ENCODE measurements at places on chromosomes 12 and 14.

- no peak for DNase-seq
Observed at GRCh38 chr12:129613314-129613713, 290.5 kb downstream of the TMEM132D start.

GRCh38 chr12:130792821-130793553 lies 46.1 kb downstream of the STX2 start:
- DNase-seq: no peak

GRCh38 chr12:5520831-5521230 lies 88.9 kb downstream of the NTF3 start:
- no peak for DNase-seq

DNA sequence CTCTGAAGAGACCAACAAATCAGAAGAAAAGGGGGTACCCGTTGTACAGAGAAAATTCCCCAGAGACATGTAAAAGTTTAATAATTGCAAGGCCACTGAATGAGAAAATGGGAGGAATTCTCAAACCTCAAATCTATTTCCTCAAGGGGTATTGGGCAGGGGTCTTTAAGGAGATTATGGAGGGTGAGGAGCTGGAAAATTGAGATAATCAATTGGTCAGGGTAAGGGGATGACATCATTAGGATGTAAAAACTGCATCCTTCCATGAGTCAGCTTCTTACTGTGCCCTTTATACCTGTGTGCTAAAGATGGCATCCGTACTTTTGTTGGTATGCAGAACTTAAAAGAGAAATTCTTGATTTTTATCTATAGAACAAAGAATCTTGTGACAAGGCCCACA lies 641.5 kb downstream of the LRFN5 start:
- DNase-seq: no peak

DNA sequence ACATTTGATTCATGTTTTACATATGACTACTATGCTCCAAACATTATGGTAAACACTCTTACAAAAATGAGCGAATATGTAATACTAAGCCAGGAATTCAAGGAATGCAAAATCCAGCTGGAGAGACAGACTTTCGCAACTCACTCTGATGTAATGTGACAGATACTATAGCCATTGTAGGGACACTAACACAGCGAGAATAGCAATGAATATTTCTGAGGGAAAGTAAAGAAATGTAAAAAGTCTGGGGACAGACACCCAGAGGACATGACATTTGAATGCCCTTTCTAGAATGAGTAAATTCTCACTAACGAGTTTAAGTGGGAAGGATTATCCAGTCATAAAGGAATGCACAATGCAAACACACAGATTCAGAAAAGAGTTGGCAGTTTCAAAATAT lies 121.9 kb downstream of the PIK3C2G start:
- no peak for DNase-seq

- no peak for DNase-seq
Observed at GRCh38 chr12:39586816-39587215, 32.8 kb downstream of the ABCD2 start.

- no peak for DNase-seq
Observed at GRCh38 chr12:114041136-114041535, 75.0 kb upstream of the RBM19 start.

DNA sequence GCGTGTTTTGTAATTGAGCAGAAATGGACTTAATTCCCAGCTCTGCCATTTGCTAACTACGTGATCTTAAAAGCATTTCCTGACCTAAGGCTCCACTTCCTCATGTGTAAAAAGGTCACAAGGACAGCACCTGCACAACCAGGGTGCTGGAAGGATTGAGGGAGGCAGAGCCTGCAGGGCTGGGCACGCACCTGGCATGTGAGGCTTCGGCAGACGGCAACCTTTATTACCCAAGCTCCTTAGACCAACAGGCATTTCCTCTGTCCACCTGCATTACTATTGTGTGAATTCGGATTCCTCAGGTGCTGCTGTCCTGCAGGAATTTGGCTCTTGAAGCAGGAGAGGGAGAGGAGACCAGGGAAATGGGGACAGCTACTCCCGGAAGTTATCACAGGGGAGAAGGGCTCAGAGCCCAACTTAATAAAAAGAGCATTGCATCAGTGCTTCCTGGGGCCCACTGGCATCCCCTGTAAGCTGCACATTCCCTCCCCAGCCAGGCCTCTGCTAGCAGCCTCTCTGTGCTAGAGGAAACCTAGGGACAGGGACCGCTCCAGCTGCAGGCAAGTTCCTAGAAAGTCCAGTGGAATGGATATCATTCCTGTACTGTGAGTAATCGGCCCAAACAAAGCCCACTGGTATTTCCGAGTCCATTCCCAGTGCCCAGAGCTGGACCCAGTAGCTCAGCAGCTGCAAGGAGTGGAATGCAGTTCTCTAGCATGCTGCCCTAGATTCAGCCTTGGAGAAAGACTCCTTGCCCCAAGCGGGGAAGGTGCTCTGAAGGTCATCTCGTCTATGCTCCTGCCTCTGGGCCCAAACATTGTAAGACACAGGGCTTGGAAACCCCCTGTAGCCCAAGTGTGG lies 157.1 kb upstream of the CCND2 start:
- DNase-seq: no peak

DNA sequence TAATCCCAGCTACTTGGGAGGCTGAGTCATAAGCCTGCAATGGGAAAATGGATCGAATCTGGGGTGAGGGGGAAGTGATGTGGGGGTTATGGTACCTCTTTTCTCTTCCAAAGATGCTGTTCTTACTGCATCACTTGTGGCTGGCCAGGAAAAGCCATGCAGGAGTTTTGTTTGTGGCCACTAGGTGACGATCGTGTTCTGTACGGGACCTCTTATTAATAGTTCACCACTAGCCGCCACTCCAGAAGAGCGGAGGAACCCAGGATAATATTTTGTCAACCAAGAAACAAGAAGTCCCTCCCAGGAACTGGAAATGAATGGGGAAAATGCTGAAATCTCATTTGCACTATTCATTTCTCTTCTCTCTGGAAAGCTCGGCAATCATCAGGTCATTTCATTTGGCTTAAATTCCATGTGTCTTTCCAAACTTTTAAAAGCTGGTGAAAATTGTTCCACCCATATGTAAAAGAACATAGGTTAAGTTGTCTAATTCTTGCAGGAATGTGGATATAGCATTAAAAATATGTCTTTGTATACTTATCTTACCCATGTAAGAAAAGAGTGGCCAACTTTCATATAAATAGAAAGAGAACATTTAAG lies 8.9 kb downstream of the GPR65 start:
- DNase-seq: no peak

DNA sequence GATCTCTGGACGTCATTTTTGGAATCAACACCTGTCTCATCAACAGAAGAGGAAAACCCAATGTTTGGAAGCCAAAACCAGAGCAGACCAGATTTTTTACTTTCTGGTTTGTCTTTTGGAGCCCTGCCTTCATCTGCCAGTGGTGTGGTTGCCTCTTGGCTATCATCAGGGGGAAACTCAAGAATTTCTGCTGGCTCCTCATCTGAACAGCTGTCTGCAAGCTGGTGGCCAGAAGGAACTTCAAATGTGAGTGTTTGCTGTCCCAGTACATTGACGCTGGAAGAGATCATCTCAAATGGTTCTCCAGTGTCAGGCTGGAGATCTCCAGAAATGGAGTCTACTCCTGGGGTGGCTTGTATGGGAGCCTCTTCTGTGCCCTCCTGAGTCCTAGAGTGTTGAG lies 13.8 kb downstream of the PLD4 start:
- no peak for DNase-seq

DNA sequence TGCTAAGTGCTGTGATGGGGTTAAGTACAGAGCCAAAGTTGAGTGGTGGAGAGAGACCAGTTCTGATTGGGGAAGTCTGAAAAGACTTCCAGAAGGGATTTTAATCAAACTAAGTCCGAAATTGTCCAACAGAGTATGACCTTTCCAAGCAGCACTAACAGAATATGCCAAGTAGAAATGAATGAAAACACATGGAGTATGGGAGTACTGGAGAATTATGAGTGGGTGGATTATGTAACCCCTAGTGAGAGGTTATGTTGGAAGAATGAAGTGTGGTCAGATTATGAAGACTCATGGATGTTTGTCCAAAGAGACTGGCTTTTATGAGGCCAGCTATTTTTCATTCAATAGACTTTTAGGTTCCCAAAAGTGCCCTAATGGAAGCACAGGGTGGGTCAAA lies 94.0 kb upstream of the PLEKHA5 start:
- DNase-seq: no peak

DNA sequence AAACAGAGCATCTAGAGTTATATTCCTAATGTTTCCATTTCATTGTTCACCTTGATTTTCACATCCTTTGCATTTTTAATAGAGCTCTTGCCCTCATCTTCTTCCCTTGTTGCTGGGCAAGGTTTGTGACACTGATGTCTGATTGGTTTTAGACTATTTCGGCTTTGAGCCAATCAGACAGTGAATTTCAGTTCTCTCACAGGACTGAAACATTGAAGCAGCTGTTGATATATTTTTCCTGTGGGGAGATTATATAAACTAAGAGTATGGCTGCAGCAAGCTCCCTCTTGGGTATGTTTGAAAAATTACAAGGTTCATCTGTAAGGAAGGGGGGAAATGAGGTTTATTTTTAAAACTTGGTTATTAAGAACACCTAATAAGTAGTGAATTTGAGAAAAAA lies 51.2 kb downstream of the ATF7IP start:
- DNase-seq: no peak

GRCh38 chr14:71487449-71487848 lies 444.8 kb upstream of the RGS6 start:
- no peak for DNase-seq

- DNase-seq: no peak
Observed at GRCh38 chr12:54381136-54381535, 3.4 kb downstream of the ZNF385A start.

GRCh38 chr12:72274931-72275330 lies 2.8 kb downstream of the TRHDE start:
- no peak for DNase-seq

DNA sequence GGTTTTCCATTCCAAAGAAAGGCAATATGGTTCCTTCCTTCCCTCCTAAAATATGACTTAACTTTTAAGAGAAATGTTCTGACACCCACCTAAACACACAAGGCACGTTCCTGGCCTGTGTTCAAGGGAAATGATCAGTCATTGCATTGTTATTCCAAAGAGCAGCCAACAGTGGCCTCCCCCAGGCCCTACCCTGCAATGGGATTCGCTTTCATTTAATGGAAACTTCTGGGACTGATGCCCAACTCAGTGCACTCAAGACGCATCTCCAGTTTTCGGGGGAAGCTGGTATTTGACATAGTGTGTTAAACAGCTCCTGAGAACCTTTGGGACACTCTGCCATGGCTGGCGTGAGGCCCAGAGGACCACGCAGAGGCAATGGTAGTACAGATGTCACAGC lies 65.9 kb downstream of the DDX51 start:
- no peak for DNase-seq

- DNase-seq: no peak
Observed at GRCh38 chr12:95213928-95214327, 3.3 kb downstream of the FGD6 start.

DNA sequence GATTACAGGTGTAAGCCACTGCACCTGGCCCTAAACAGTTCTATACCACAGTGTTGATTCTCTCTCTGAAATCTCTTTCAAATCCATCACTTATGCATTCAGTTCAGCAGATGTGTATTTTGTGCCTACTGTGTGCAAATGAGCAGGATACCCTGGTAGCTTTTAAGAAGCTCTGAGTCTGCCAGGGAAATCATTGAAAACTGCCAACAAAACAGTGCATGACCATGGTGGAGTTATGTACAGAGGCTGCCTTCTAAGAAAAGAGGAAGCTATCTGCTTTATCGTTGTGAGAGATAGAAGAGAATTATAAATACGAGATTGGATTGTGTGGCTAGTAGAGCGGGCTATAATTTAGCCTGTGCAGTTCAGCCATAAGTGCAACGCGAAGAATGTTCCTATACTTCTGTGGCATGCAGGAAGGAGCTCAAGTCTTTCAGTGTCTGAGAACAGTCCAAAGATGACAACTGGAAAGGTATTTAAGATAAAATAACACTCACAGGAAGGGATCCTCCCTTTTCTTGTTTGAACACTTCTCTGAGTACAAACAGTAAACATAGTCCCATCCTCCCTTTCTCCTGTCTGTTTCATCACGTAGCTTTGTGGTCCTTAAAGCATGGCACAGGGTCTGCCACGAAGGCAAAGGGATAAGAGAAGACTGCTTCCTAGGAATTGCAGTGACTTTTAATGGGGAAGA lies 4.3 kb downstream of the DIP2B start:
- DNase-seq: no peak

GRCh38 chr12:42652048-42652447 lies 62.5 kb upstream of the PRICKLE1 start:
- DNase-seq: no peak

GRCh38 chr14:76926521-76927251 lies 100.5 kb downstream of the LRRC74A start:
- peak; percentile 80 for DNase-seq

- DNase-seq: peak; percentile 5
Observed at GRCh38 chr12:93448796-93449195, 7.0 kb upstream of the UBE2N start.

DNA sequence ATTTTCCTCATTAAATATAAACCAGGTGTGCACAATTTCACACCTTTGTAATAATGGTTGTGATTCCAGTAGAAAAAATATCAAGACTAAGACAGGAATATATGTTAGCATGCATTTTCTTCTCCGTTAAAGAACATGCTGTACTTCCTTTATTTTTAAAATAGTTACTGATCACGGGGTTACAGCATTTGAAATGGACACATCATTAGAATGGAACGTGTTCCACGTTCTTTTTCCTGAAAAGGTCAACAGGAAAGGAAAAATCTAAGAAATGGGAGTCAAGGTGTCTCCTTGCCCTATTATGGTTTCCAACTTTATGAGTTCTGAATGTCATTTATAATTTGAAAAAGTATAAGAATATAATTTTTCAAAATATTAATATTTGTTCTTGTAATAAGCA lies 1325.7 kb downstream of the SLC16A7 start:
- no peak for DNase-seq

DNA sequence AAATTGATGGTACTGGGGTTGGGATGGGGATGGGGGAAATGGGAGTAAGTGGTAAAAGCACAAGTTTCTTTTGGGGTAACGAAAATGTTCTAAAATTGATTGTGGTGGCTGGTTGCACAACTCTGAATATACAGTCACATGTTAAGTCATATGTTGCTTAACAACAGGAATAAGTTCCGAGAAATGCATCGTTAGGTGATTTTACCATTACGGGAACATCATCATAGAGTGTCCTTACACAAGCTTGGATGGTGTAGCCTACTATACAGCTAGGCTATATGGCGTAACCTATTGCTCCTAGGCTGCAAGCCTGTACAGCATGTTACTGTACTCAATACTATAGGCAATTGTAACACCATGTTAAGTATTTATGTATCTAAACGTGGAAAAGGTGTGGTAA lies 31.0 kb downstream of the ITGA7 start:
- DNase-seq: no peak

DNA sequence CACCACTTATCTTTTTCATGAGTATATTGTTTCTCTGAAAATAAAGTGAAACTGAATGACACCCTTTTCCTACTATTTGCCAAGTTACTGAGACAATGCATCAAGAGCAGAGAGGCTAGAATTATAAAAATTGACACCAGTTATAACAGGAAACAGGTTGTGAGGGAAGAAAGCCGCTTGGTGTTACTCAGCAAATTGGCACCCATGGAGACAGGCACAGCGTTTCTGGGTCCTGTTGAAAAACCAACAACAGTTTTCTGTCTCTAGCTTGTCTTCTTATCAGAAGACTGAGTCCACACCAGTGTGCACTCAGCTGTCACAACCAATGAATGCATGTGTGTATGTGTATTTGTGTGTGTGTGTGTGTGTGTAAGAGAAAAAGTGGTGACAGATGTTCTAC lies 267.7 kb downstream of the KCNH5 start:
- no peak for DNase-seq

- no peak for DNase-seq
Observed at GRCh38 chr12:3543826-3544225, 52.8 kb downstream of the PRMT8 start.
